ENCODE measurements at places on chromosomes 2 and 18. TPM values are rescaled to one million over a fixed set of nuclear protein-coding genes. Genes with fewer than 3 reads are reported as not detected.

GPR17 gene
- not detected for total RNA-seq

ATF2 gene
- total RNA-seq: 39.2 TPM

GALNT14 gene
- 5.3 TPM for total RNA-seq

GTF2A1L gene
- 3.8 TPM for total RNA-seq

KCNG3 gene
- total RNA-seq: not detected

CAVIN2 gene
- total RNA-seq: 26.8 TPM

UNC80 gene
- not detected for total RNA-seq

TMEM131 gene
- total RNA-seq: 38.2 TPM

MEIS1 gene
- 23.6 TPM for total RNA-seq

NEURL3 gene
- total RNA-seq: not detected

HNMT gene
- total RNA-seq: 69.4 TPM

CCDC138 gene
- total RNA-seq: 1.5 TPM

PHLPP1 gene
- 5.8 TPM for total RNA-seq

DPYSL5 gene
- total RNA-seq: not detected

CAPN14 gene
- total RNA-seq: 0.26 TPM

APCDD1 gene
- 8.2 TPM for total RNA-seq

INHBB gene
- 0.52 TPM for total RNA-seq

POTEI gene
- not detected for total RNA-seq

EFR3B gene
- 2.4 TPM for total RNA-seq

DNAJC5G gene
- not detected for total RNA-seq

SCG2 gene
- total RNA-seq: 37.2 TPM

ST8SIA3 gene
- not detected for total RNA-seq

IL1F10 gene
- not detected for total RNA-seq

PCARE gene
- not detected for total RNA-seq

TMEM163 gene
- total RNA-seq: 0.76 TPM

LINC00305 gene
- total RNA-seq: not detected

EVA1A gene
- total RNA-seq: 26.7 TPM

FOXI3 gene
- not detected for total RNA-seq

ACVR1C gene
- 1.2 TPM for total RNA-seq

ZNF892 gene
- 5.5 TPM for total RNA-seq

SPHKAP gene
- 0.13 TPM for total RNA-seq

ANKRD30B gene
- 0.73 TPM for total RNA-seq

SRD5A2 gene
- not detected for total RNA-seq

CXCR4 gene
- 2.0 TPM for total RNA-seq

CELF4 gene
- total RNA-seq: not detected

DES gene
- 3.0 TPM for total RNA-seq

LTBP1 gene
- 565 TPM for total RNA-seq

PROC gene
- 0.26 TPM for total RNA-seq

LHCGR gene
- total RNA-seq: not detected

POTEJ gene
- total RNA-seq: not detected

HSPE1 gene
- 47.0 TPM for total RNA-seq

TMEM87B gene
- 29.4 TPM for total RNA-seq

GLS gene
- total RNA-seq: 326 TPM

KIF1A gene
- 0.33 TPM for total RNA-seq

SETBP1 gene
- total RNA-seq: 3.3 TPM

REG1B gene
- not detected for total RNA-seq

CCDC74B gene
- 5.0 TPM for total RNA-seq

ABCG8 gene
- not detected for total RNA-seq

GFPT1 gene
- 92.2 TPM for total RNA-seq

GAL3ST2 gene
- 0.46 TPM for total RNA-seq

RBM43 gene
- total RNA-seq: 8.1 TPM

TUBA3D gene
- not detected for total RNA-seq

FBXO15 gene
- 0.73 TPM for total RNA-seq

DQX1 gene
- 0.07 TPM for total RNA-seq

ASNSD1 gene
- total RNA-seq: 63.3 TPM

Data from smooth muscle cell of the pulmonary artery (primary cell).